Activated T-helper 17 cell treated with anti-CD3 and anti-CD28 coated beads, Interleukin-2, amount 50 U/mL, for 72 hours (primary cell): ENCODE measurements at places on chromosomes 4 and X.

- peak; percentile 88 for ATAC-seq
Measured at GRCh38 chr4:76301068-76301774, 5.3 kb upstream of the STBD1 start.

DNA sequence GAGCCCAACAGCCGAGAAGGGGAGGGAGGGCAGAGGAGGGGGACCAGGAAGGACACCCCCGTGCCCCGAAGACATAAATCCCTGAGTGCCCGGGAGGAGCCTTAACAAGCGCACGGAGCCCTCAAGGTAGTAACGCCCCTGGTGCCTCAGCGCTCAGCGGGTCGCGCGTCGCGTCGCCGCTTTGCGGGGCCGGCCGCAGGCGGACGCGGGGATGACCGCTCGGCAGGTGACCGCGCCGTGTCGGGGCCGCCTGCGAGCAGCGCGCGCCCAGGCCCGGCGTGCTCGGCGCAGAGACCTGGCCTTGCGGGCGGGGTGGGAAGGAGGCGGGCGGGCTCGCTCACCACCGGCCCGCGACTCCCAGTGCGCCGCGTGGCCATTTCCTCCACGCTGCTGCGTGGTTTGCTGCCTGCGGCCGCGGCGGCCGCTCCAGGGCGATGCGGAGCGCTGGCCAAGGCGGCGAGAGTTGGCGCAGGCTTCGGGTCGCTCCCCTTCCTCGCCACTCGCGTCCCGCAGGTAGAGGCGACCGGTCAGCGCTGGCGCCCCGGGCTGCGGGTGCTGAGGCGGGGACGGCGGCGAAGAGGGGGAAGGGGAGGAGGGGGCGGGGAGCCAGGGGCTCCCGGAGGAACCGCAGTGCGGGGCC, 632 bp downstream of the CCSER1 start:
- peak; percentile 49 for ATAC-seq

- ATAC-seq = no peak
Measured at GRCh38 chr4:110344165-110344564, 131.8 kb upstream of the ENPEP start.

GRCh38 chrX:23901060-23901459, 6.7 kb downstream of the APOO start:
- peak; percentile 83 for ATAC-seq

DNA sequence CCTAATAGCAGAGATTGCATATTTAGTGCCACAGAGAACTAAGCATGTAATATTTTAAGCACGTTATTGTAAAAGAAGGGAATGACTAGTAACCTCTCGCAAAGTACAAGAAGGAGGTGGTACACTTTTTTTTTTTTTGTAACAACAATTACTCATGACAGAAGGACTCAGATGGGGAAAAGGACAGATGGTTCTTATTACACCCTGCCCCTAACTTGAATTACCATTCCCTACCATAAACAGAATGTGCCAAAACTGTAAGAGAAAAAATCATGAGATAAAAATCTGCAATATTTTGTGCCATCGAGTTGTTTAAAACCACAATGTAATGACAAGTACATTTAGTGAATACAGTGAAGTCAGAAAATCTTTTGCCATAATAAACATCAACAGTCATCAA, 33.0 kb upstream of the RAPGEF2 start:
- no peak for ATAC-seq

- ATAC-seq = no peak
Measured at GRCh38 chr4:108651014-108651791, 804 bp downstream of the OSTC start.

DNA sequence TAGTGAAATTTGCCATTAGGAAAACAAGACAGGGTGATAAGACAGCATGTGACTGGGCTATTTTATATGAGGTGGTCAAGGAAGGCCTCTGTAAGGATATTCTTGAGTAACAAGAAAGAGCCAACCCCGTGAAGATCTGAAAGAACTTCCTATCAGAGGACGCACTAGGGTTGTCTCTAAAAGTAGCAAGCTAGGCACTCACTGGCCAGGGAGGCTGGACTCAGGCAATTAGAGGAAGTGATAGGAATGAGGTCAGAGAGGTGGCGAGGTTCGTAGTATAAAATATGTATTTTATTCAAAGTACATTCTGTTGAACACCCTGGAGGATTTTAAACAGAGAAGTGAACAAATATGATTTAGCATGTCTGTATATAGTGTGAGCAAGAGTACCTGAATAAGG, 4.6 kb downstream of the BMPR1B start:
- no peak for ATAC-seq

DNA sequence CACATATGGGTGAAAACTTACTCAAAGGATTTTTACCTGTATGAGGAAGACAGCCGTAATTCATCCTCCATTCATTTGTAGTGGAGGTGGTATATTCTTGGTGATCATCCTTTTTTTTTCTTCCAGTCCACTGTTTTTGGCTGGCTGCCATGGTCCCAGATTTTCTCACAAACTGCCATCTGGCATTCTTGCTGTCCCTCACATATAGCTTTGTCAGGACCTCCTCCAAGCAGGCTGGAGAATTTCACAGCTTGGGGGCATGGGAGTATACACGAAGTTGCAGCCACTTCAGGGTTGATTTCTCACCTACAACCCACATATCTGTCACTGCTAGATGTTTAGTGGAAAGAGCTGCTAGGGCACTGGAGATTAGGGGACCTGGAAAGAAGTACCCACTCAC, 401.0 kb downstream of the IL1RAPL1 start:
- no peak for ATAC-seq

GRCh38 chr4:53912766-53913497, 151.5 kb downstream of the CHIC2 start:
- no peak for ATAC-seq

DNA sequence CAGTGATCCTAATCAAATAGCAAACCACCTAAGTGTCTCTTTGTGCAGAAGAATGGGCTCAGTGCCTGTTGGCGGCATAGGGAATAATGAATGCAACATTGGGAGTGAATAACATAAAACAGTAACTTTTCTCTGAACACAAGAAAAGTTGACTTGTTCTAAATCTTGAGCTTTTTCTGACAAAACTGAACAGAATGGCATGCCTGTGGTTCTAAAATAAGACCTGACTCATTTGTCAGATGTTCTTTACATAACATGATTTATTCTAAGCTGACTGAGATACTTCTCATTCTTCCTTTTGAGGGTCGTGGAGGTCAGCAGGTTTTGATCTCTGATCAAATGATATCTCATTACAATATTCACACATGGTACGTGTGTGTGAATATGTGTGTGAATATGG, 165.4 kb upstream of the WDR1 start:
- ATAC-seq = no peak
